ENCODE measurements at places on chromosomes 6 and 20.
A peak's percentile ranks its signal among the peaks of the same experiment; 100 is the strongest.

GRCh38 chr6:136063096-136063495, 187.0 kb downstream of the MTFR2 start:
- no peak for DNase-seq

- no peak for DNase-seq
Observed at GRCh38 chr6:96900873-96901272, 3.2 kb upstream of the NDUFAF4 start.

DNA sequence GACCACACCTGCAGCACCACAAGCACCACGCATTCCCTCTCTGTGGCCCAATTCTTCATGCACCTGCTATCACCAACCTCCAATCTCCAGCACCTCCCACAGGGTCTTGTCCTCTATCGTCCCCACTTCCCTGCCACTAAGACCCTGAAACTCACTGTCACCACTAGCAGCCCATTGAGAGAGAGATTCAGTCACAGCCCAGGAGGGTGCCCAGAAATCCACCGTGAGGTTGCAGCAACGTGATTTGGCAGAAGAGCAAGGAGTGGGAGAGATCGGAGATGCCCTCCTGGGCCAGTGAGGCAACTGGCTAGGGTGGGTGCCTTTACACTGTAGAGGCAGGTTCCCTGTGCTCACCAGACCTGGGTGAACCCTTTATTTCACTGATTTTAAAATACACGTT, 90.1 kb downstream of the ANKRD60 start:
- no peak for DNase-seq

DNA sequence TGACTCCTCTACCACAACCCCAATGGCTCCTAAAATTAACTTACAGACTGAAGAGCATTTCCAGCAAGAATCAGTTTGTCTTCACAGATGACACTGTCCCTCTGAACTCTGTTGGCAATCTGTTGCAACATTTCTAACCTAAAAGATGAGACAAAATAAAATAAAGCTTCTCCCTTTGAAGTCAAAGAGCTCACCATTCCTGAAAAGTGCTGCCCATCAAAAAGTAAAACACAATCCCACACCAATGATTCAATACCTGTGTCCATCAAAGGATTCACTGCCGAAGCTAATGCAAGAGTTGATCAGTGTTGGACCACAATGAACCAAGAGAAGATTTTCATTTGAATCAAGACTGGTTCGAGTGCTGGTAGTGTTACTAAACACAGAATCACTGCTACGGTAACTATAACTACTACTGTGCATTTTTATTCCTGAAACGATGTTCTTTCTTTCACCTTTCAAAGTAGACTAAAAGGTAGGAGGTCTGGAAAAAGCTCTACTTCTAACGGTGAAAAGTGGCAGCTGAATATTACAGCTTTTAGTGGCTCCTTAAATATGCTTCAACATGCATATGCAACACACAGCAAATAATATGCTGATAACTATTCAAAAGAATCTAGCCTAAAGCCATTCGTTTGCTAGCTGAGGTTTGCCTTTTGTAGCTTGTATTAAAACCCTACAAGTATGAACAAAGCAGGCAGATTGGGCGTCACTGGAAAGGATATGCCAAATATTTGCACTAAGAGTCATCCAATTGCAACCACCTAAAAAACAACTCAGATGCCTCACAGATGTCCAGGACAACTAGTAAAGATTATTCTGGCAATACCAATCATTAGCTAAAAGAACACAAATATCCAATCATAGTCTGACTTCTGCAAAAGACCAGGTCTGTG, at the start of gene DST:
DST (minus strand) TSS at position 524 of the 896 bp plus-strand sequence.
- DNase-seq = no peak

DNA sequence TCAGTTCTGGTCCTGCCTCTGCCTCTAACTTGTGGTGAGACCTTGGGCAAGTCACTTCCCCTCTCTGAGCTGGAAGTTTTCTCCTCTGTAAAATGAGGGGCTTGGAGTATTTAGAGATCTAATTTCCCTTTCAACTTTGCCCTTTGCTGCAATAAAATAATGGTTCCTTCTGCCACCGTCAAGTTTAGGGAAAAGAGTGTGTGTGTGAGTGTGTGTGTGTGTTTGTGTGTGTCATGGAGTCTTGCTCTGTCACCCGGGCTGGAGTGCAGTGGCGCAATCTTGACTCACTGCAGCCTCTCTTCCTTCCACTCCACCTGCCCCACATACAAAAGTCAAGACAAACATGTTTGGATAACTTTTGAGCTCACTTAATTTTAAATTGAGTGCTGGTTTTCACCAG, 39.2 kb upstream of the PIM1 start:
- DNase-seq = no peak

DNA sequence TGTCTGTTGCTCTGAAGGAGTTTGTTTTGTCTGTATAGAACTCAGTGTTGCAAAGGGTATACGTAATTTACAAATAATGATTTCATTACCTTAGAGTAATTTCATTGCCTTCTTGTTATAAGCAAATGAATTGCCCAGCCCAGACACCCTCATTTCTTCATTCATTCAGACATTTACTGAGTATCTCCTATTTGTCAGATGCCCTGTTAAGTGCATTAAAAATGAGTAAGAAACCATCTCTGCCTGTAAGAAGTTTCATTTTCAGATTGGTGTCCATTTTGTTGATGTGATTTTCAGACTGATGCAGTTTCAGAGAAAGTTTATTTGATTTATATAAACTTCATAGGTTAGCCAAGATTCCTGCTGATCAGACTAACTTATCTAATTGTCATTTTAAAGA, 429.3 kb downstream of the PHF3 start:
- no peak for DNase-seq

- DNase-seq = peak; percentile 50
Observed at GRCh38 chr6:99330159-99330558, 19.3 kb downstream of the FAXC start.

GRCh38 chr6:112990971-112991370, 643.8 kb downstream of the RFPL4B start:
- DNase-seq = no peak
